Right cardiac atrium (tissue), 5 donors: ENCODE measurements at places on chromosomes 3 and 15. TPM values are rescaled to one million over a fixed set of nuclear protein-coding genes. Genes with fewer than 3 reads are reported as not detected.

CCDC39 gene
- not detected for total RNA-seq

NTRK3 gene
- total RNA-seq, result 4.6 TPM

GRCh38 chr3:65042675-65043074 is 354.9 kb upstream of the ADAMTS9 start:
- DNase-seq, result no peak

GRCh38 chr3:4409415-4409814 is 57.7 kb downstream of the SUMF1 start:
- DNase-seq, result no peak

GRCh38 chr15:91915576-91915975 is 62.1 kb downstream of the SLCO3A1 start:
- no peak for DNase-seq

DNA sequence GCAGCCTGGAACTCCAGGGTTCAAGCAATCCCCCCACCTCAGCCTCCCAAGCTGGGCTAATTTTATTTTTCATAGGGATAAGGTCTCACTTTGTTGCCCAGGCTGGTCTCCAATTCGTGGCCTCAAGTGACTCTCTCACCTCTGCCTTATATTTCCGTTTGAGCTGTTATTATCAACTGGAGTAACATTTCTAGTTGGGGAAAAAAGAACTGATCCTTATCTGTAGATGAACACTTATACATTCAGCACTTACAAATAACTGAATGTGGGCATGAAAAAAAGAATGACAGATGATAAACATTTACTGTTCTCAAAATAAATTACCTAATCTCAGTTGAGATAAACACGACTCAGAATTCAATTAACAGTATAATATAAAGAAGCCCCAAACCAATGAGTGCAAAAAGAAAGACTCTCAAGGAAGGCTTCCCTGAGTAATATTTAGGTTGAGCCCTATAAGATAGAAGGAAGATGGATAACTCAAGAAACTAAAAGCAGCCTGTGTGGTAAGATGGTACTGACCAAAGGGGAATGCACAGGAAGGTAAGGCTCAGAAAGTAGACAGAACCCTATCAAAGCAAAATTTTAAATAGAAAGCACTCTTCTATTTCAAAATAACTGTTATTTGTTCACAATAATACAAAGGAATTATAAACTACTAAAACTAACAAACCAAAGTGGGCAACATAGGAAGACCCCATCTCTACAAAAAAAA is 11.8 kb downstream of the UBE3A start:
- DNase-seq, result no peak

DNA sequence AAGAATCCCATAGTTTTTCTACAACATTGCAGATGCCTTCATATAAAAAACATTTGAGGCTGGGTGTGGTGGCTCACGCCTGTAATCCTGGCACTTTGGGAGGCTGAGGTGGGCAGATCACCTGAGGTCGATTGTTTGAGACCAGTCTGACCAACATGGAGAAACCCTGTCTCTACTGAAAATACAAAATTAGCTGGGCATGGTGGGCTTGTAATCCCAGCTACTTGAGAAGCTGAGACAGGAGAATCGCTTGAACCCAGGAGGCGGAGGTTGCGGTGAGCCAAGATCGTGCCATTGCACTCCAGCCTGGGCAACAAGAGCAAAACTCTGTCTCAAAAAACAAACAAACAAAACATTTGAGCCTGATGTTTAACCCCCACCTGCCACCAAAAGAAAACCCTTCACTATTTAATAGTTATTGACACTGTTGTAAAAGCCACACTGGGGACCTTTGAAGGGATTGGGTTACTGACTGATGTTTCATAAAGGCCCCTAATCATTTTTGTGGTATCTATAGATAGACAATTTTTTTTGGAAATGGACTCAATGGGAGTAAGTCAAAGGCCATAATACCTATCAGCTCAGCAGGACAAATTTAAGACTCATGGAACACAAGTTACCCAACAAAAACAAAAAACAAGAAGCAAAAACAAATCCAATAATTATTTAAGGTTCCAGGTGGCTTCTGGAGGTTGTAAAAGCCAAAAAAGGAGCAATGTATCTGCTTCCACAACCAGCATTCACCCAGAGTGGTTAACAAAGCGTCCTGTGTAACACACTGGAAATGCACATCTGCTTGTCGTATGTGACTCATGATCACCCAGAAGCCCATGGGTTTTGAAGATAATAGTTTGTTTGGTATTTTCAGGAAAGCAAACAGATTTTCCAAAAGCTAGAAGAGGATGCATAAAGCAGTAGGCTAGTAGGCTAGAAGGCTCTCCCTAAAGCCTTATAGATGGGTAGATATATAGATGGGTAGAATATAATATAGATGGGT is 41.2 kb downstream of the CDCP1 start:
- DNase-seq, result no peak

DNA sequence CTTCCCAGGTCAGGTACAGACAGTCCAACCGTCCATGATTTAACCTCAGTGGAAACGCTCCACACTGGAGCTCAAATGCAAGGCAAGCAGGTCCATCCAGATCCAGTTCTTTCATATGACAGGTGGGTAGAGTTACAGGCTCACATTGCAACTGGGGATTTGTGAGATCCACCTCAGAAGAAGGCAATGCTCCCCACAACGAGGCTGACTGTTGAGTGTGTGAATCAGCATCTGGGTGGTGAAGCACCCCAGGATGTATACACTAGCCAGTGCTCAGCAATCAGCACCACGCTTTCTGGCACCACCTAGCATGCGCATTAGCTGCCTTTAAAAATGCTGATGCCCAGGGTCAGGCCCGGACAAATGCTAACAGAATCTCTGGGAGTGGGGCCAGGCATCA is 343.5 kb upstream of the ICE2 start:
- no peak for DNase-seq

- DNase-seq, result no peak
These were observed 8.4 kb downstream of the TBC1D21 start for GRCh38 chr15:73881579-73882320.

DNA sequence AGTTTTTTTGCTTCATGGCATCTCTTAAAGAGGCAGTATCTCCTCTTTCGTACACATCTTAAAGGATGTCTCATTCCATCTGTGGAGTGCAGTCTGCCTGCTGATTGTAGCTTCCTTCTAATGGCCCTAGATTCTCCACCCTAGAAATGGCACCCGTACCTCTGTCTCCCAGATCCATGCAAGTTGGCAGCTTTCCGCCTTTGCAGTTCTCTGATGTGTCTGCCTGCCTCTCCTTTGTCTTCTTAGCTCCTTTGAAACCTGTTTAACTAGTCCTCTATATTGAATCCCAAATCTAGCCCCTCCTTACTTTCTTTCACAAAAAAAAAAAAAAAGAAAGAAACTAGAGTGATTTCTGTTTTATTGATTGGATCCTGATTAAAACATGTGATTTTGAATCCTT is 1025.0 kb downstream of the ZPLD1 start:
- no peak for DNase-seq
